ENCODE measurements at places on chromosomes 3 and 15. TPM values are rescaled to one million over a fixed set of nuclear protein-coding genes. Genes with fewer than 3 reads are reported as not detected.

Gene HRG
- not detected for total RNA-seq

Gene CSPG4
- 17.5 TPM for total RNA-seq

Gene KIF15
- total RNA-seq, result 12.2 TPM

Gene KCNMB2
- not detected for total RNA-seq

Gene IQGAP1
- 228 TPM for total RNA-seq

Gene P2RY12
- not detected for total RNA-seq

Gene MYH15
- 1.2 TPM for total RNA-seq

Gene LRRIQ4
- not detected for total RNA-seq

Gene FRMD5
- 18.3 TPM for total RNA-seq

Gene MOBP
- not detected for total RNA-seq

Gene EXD1
- total RNA-seq, result 0.15 TPM

All from Panc1 (cell line).